Effector memory CD4-positive, alpha-beta T cell (primary cell): ENCODE measurements at places on chromosomes 7 and 10.

GRCh38 chr10:133445268-133445732 is 8.4 kb upstream of the SCART1 start:
- no peak for DNase-seq

GRCh38 chr10:59372543-59372942 is 10.2 kb upstream of the FAM13C start:
- no peak for DNase-seq

- DNase-seq: no peak
These were observed 177.6 kb downstream of the PTPN20 start for GRCh38 chr10:47088656-47089354.

DNA sequence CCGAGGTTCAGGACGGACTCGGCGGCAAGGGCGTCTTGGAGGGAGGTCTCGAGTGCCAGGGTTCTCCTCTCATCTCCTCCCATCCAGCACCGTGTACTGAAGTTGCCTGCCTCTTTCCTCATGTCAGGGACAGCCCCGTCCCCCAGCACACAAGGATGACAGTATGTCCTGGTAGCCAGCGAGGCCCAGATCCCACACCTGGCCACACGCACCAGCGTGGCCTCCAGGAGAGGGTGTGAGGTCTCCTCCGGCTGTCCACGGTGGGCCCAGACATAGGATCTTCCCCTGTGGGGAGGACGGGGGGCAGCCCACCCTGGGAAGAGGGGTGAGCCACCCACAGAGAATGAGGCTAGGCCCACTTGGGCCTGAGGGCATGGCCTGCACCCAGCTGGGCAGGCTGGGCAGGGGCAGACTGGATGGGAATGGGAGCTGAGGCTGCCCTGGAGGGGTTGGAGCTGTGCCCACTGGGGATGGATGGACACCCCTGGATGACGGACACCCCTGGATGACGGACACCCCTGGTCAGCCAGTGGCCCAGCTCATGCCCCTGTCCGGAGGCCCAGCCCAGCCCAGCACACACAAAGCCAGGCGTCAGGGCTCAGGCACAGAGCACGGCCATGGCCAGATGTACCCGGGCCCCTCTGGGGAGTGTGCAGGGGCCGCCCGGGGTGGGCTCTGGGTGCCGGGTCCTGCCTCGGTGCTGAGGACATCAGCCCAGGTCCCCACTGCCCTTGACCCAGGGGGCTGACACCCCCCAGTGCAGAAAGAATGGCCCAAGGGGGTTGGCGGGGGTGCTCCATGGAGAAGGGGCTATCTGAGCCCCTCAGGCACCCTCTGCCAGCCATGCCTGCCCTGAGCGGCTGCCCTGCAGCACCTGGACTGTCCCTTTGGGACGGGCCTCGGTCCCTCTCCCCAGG is 30.9 kb upstream of the CFAP46 start:
- no peak for DNase-seq

DNA sequence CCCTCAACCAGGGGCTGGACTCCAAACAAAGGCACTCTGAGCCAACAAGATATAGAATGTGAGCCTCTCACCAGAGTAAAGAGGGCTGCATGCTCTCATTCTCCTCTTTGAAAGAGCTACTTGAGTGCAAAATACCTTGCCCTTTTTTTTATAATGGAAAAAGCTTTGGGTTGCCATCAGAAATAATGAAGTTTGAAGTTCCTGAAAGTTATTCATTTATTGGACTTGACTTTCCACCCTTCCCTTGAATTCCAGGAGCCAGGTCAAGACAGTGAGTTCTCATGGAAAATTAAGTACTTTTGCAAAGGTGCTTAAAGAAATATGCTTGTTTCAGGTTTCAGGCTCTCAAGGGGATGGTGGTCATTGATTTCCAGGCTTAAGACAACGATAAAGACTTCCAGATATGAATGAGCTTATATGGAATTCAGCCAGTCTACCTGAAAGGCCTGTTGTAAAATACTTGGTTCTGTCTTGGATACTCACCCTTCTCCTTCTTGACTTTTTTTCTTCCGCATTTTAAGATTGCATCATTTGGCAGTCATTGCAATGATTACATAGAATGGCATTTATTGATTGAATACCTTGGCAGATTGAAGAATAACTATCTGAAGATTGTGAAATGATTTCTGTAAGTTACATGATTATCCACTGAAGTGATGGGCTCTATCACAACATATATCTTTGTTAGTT is 696.4 kb downstream of the INHBA start:
- no peak for DNase-seq

DNA sequence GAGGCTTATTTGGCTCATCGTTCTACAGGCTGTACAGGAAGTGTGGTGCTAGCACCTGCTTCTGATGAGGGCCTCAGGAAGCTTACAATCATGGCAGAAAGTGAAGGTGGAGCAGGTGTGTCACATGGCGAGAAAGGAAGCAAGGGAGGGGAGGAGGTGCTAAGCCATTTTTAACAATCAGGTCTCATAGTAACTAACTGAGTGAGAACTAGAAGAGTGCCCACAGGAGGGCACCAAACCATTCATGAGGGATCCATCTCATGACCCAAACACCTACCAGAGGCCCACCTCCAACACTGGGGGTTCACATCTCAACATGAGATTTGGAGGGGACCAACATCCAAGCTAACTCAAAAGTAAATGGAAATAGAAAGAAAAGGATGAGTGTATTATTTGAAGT is 78.1 kb downstream of the CXCL12 start:
- DNase-seq: no peak

DNA sequence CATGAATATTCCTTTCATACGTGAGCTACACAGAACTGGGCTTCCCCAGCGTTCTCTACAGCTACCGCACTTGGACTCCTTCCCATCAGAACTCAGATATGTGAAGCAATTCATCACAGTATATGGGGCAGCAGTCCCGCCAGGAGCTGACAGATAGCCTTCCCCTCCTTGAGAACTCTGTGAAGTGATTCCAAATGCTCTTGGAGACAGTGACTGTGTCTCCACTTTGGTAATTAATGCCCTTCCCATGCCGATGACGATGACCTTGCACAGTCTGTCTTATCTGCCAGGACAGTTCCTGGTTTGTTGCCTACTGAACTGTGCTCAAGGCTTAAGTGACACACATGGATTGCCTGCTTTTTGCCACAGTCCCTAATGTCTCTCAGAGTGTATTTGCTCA is 75.0 kb upstream of the AFAP1L2 start:
- no peak for DNase-seq

- DNase-seq: no peak
These were observed 1.2 kb upstream of the ITGB1 start for GRCh38 chr10:32959006-32959920.

GRCh38 chr7:14691034-14691433 is 211.5 kb downstream of the DGKB start:
- no peak for DNase-seq

DNA sequence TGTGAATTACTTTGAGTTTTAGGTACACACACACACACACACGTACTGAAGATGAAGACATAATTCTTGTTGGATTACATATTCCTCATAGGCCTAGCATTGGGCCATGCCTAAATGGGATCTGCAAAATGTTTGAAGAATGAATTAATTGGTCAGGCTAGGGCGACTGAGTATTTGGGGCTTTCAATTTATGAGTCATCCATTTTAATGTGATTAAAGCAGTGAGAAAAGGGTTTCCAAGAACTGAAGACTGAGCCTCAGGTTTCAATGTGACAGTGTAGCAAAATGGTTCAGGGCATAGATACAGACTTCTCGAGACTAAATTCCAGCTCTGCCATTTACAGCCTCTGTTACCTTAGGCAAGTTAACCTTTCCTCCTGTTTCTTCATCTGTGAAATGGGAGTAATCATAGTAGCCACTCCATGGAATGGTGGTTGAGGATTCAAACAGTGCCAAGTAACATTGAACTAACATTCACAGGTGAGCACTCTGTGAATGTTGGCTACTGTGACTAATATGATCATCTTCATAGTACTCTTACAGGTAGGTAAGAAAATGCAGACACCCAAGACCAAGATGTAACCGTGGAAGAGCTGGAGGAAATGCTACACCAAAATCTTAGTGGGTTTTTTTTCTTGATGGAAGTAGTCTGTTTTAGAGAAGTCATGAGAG is 7.6 kb downstream of the BPGM start:
- no peak for DNase-seq

- DNase-seq: no peak
These were observed 38.0 kb downstream of the PYROXD2 start for GRCh38 chr10:98377001-98377400.

DNA sequence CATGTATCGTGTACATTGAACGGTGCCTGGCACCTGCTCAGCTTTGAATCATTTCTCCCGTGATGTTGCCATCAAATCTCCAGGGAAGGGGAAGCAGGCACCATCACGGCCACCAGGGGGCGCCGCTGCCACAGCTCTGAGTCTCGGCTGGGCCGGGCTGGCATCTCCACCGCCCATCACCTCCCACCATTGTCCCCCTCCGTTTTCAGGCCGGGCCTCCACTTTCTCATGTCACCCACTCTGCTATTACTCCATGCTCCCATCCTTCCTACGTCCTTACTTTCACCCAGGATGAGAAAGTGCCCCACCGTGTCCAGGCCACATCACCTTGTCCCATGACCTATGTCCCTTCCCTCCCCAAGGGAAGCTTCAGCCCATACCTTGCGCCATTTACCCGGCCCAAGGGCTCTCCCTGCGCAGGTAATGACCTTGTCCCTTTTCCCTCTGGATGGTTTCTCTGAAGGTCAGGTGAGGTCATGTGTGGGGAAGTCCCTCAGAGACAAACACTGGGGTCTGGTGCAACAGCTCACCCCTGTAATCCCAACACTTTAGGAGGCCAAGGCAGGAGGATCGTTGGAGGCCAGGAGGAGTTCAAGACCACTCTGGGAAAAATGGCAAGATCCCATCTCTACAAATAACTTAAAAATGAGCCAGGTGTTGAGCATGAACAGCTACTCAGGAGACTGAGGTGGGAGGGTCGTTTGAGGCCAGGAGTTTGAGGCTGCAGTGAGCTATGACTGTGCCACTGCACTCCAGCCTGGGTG is 31.8 kb upstream of the OCM2 start:
- peak; percentile 43 for DNase-seq

DNA sequence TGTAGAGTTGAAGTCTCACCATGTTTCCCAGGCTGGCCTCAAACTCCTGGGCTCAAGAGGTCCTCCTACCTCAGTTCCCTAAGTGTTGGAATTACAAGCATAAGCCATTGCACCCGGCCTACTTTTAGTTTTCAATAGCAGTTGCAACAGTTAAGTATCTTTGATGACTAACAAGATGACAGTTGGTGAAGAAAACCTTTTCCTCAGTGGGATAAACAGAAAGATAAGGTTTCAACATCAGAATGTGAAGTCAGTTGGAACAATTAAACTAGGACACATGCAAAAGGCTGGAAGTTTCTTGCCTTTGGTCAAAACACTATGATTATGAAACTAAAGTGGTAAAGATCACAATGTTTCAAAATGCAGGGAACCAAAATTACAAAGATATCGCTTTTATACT is 169.2 kb downstream of the ZNF438 start:
- no peak for DNase-seq

DNA sequence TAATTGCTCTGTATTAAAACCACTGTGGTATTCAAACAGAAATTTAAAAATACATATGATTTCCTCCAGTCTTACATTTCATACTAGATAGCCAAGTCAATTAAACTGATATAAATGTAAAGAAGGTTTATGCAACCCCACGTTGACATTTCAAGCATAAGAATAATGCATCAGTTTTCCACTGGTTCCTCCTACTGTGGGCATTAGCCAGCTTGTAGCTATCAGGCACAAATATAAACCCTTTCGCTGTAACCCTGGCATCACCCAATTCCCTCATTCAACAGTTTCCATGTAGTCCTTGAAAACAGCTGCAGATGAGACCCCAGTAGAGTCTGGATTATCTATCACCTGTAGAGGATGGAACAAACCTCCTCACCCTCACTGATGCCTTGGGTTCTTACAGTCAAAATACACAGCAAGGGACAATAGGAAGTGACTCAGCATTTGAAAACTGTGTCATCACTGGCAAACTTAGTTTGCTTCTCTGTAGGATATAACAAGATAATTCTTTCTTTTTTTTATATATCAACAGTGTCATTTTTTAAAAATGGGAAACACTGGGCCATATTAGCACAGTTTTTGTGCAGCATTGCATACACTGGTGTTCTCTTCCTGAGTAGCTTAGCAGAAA is 113.0 kb downstream of the PDE1C start:
- DNase-seq: no peak

DNA sequence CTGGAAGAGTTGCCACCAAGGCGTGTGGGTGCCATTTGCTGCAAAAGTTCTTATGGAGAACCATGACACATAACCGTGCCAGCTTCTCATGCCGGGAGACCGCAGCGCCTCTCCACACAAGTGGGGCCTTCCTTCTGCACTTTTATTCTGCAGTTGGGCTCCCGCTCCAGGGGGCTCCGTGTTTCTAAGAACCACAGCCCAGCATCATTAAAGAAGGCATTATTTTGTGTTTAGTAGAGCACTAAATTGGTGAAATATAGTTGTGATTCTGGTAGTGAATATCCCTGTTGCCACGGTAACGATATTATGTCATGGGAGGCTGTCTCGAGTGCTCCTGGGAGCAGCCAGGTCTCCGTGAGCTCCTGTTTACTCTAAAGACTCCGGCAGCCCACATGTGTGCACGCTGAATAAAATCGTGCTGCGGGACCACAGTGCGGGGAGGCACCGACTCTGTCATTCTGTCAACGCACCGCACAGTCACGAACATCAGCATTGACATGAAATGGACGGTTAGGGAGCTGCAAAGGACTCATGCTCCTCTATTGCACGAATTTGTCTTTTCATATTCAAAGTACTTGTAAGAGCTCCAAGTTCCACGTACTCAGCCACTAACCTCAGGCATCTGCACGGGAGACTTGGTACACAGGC is 68.8 kb upstream of the PITRM1 start:
- no peak for DNase-seq

- DNase-seq: no peak
These were observed 43.1 kb upstream of the CTTNBP2 start for GRCh38 chr7:117916309-117916708.

GRCh38 chr7:510782-511281 is 8.8 kb downstream of the PDGFA start:
- DNase-seq: no peak

- no peak for DNase-seq
These were observed 189.5 kb downstream of the DIP2C start for GRCh38 chr10:499991-500390.

DNA sequence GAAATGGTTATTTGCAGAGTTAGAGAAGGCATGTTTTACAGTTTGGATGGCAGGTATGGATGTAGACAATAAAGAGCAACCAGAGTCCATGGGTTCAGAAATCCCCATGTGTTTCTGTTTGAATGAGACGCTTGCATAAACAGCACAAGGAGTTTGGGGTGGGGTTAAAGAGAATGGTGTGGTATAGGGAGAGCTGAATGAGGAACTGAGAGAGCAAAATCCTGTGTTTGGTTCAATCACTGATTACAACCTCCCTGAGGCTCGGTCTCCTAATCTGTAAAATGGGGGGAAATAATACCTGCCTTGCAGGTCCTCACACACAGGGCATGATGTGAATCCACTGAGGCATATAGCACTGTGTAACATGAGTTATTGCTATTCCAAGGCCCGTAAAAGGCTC is 23.7 kb downstream of the CAV1 start:
- DNase-seq: no peak

DNA sequence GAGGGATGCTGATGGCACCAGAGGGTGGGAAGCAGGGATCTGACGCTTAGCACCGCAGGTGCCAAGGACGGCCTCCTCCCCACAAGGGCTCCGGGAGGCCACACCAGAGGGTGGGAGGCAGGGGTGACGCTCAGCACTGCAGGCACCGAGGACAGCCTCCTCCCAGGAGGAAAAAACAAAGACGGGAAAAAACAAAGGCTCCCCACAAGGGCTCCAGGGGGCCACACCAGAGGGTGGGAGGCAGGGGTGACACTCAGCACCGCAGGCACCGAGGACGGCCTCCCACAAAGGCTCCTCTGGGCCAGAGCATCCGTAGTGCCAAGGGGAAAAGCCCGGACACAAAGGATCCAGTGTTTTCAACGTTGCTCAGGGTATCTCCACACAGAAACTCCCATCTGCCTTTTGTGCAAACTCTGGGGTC is 25.6 kb downstream of the DIP2C start:
- no peak for DNase-seq
